ENCODE measurements at places on chromosomes 1 and 21. TPM values are rescaled to one million over a fixed set of nuclear protein-coding genes. Genes with fewer than 3 reads are reported as not detected.

DNA sequence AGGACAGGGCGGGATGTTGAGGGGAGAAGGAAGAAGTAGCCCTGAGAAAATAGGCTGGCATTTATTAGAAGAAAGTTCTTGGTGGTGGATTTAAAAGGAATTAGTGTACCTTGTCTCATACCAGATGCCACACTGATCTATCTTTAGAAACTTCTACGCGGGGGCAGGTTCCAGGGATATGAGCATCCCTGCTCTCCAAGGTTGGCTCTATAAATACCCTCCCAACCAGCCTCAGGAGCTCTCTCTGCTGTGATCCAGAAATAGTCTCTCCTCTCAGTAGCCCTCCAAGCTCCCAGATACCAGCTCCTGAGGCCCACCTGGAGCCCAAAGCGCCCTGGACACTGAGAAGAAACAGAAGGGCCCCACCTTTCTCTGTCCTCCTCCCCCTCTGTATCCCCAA, 128.3 kb upstream of the TNR start:
- H3K27ac ChIP-seq: no peak overlapping the region
- DNase-seq: no peak
- no peaks in the 10 kb centered on the region for H3K36me3 ChIP-seq
- no peaks in the 10 kb centered on the region for H3K27me3 ChIP-seq
- no peaks in the 10 kb centered on the region for H3K4me1 ChIP-seq

- H3K4me1 ChIP-seq: no peaks in the 10 kb centered on the region
- no peak for DNase-seq
- H3K36me3 ChIP-seq: no peaks in the 10 kb centered on the region
- peak within 1 kb of the TSS; percentile 44 for H3K27ac ChIP-seq
These were observed at the start of gene MAB21L3 for GRCh38 chr1:116110567-116111523. TSS of gene MAB21L3 (plus strand) at chr1:116111399. CDS start at chr1:116112616, 1,217 bp downstream.

GRCh38 chr1:238248356-238248755, 357.6 kb upstream of the ZP4 start:
- no peak overlapping the region for H3K4me3 ChIP-seq
- no peak for DNase-seq
- no peak overlapping the region for H3K27ac ChIP-seq
- H3K4me1 ChIP-seq: no peaks in the 10 kb centered on the region

GRCh38 chr1:157132616-157133167, 5.5 kb downstream of the ETV3 start:
- H3K36me3 ChIP-seq: peaks cover 26% of the 10 kb centered on the region
- H3K27me3 ChIP-seq: no peaks in the 10 kb centered on the region
- no peak for DNase-seq
- H3K27ac ChIP-seq: no peak overlapping the region
- no peak overlapping the region for H3K4me3 ChIP-seq

DNA sequence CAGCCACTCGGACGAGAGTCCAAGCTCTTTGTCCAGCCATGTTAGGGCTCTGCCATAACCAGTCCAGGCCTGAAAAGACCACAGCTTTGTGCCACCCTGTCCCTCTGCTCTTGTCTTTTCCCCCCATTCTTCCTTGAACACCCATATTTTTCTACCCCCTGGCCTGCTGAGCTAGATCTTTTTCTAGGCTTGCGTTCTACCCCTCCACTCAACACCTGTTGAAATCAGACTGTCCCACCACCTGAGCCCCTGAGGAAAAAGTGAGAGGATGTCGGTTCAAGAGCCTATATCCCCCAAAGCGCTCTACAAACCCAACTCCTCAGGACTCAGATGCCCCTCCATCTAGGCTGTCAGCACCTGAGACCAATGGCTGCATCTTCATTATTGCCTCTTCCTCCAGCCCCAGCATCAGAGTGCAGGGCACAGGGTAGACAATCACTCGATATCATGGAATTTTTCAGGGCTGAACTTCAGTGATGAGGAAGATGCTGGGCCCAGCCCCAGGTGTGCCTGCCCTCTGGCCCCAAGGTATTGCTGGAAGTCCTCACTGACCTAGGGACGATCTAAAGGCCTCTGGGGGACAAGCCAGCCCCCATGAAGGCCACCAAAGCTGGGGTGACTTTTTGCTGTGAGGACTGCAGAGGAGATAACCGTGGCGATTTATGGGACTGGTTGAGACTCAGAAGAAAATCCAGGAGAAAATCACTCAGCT, 75.3 kb downstream of the CD247 start:
- H3K4me1 ChIP-seq: peaks cover 9% of the 10 kb centered on the region
- no peak for DNase-seq
- no peak overlapping the region for H3K27ac ChIP-seq
- H3K36me3 ChIP-seq: no peaks in the 10 kb centered on the region
- H3K4me3 ChIP-seq: no peak overlapping the region

- H3K4me1 ChIP-seq: peaks cover 41% of the 10 kb centered on the region
- H3K4me3 ChIP-seq: no peak overlapping the region
- H3K36me3 ChIP-seq: no peaks in the 10 kb centered on the region
- H3K27me3 ChIP-seq: no peaks in the 10 kb centered on the region
- H3K27ac ChIP-seq: no peak overlapping the region
These were observed 35.1 kb downstream of the MPZL1 start for GRCh38 chr1:167756730-167757405.

DNA sequence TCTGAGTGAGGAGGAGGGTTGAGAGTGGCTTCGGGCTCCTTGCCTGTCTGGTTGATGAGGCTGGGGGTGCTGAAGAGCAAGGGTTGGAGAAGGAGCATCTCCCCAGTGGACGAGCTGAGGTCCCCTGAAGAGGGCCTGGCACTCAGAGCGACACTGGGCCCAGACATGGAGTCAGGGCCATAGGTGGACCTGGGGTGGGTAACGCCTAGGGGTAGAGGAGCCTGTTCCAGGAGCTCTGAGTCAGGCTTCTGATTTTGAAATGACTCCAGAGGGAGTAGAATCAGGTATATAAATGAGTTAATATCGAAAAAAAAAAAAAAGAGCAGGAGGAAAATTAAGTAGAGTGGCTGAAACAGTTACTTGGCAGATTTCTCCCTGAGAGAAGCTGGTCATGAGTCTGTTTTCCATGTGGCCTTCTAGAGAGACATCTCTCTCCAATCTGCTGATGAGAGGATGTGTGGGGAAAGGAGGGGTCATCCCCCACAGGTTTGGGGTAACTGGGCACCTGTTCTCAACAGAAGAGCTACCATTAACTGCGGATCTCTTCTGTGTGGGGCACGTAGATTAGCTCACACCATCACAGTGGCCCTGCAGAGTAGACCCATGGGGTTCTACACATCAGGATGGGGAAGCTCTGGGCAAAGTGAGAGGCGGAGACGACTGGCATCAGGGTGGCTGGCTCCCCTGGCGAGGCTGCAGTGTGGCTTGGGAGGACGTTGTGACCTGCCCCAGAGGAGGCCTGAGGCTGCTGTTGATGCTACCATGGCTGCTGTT, 115.5 kb downstream of the DHRS3 start:
- DNase-seq: no peak
- H3K36me3 ChIP-seq: no peaks in the 10 kb centered on the region
- no peaks in the 10 kb centered on the region for H3K27me3 ChIP-seq
- no peak overlapping the region for H3K27ac ChIP-seq
- H3K4me1 ChIP-seq: peaks cover 2% of the 10 kb centered on the region
- H3K4me3 ChIP-seq: no peak overlapping the region

DNA sequence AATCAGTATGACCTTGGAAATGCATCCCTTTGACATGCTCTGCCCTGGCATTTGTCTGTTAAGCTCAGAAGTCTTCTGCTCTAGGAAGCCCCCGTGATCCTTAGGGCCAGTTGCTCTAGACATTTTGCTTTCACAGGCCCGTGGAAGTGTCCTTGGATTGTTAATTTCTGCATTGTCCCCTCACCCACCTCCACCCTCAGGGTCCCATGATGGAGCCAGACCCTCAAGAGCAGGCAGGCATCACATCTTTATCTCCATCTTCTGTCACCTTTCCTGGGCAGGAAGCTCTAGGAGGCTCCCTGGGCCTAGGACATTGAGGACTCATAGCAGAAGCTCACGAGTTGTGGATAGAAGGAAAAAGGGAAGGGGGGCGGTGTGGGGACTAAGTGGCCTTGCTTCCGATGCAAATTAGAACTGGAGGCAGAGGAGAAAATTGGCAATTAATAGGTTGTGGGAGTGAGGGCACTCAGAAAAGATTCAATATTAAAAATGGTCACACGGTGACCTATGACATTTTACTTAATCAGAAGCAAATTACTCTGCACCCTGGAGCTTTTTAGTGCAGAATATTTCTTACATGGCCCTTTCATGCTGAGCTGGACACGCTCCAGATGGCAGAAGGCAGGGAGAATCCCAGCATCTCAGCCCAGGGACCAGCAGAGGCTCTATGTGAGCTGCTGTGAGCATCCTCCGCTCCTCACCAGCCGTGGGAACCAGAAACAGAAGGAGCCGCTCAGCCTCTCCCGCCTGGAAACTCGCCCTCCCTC, 185.0 kb downstream of the MATN1 start:
- no peak overlapping the region for H3K4me3 ChIP-seq
- DNase-seq: no peak
- H3K27ac ChIP-seq: no peak overlapping the region
- no peaks in the 10 kb centered on the region for H3K36me3 ChIP-seq
- no peaks in the 10 kb centered on the region for H3K27me3 ChIP-seq
- H3K4me1 ChIP-seq: no peaks in the 10 kb centered on the region

DNA sequence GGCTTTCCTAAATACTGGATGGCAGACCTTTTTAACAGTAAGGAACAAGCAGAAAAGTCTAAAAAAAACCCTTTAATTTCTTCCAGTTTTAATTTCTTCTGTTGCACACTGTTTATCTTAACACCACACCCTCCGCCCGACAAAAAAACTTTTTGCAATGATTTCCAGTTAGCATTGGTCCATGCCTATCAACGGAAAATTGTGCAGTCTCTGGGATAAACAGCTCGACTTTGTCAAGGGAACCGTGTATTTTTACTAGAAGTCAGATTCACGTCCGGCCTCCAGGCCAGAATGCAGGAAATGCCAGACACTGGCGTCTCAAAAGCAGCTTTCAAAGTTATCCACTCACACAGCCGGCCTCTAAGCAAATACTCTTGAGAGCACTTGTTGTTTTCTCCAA, 378 bp upstream of the NUP210L start:
- H3K36me3 ChIP-seq: no peaks in the 10 kb centered on the region
- no peak overlapping the region for H3K4me3 ChIP-seq
- no peaks in the 10 kb centered on the region for H3K27me3 ChIP-seq

- no peak overlapping the region for H3K4me3 ChIP-seq
- no peak overlapping the region for H3K27ac ChIP-seq
- no peaks in the 10 kb centered on the region for H3K4me1 ChIP-seq
- no peak for DNase-seq
- no peaks in the 10 kb centered on the region for H3K36me3 ChIP-seq
These were observed 102.4 kb upstream of the ZNF281 start for GRCh38 chr1:200512191-200512590.

DNA sequence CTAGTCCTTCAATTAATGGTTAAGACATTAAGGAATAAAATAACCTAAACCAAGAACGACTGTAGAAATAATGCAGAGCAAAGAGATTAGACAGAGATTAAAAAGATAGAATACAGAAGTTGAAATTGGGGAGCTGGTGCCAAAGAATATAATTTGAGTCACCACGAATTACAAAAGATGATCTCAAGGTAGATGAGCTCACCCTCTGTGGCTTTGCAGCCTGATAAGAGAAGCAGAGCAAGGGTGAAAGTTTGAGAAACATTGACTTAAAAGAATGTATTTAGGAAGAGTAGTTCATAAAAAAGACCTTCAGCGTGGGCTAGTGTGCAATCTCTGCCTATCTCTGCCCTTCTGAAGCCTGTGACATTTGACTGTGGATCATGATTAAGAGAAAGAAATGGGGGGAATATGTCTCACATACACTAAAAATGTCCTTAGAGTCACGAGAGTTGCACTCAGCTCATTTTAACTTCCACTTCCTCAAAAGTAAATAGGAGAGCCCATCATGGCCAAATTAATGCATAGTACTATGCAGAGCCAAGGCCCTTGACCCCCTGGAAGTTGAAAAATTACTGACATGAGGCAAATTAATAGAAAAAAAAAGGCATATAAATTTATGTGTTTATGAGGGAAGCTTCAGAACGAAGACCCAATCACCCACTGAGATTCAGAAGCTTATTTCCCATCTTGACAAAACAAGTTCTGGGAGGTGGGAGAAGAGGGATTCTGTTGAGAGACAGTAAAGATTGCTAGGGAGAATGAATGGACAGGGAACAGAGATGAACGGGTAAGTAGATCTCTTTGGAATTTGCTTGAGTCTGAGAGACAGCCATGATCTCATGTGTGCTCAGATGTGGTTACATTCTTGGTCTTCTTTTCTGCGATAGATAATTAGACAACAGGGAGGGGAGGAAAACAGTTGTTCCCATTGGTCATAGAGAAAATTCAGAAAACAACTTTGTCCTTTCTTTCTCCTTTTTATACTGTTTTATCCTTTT, 395.4 kb upstream of the LRRC7 start:
- H3K27ac ChIP-seq: no peak overlapping the region
- H3K4me1 ChIP-seq: no peaks in the 10 kb centered on the region
- no peaks in the 10 kb centered on the region for H3K36me3 ChIP-seq
- no peak overlapping the region for H3K4me3 ChIP-seq

- no peaks in the 10 kb centered on the region for H3K27me3 ChIP-seq
- DNase-seq: no peak
- no peaks in the 10 kb centered on the region for H3K36me3 ChIP-seq
- peaks cover 5% of the 10 kb centered on the region for H3K4me1 ChIP-seq
- H3K27ac ChIP-seq: no peak overlapping the region
These were observed 19.4 kb downstream of the CXADR start for GRCh38 chr21:17532292-17532691.

- no peak overlapping the region for H3K4me3 ChIP-seq
- no peaks in the 10 kb centered on the region for H3K4me1 ChIP-seq
- no peaks in the 10 kb centered on the region for H3K27me3 ChIP-seq
- H3K36me3 ChIP-seq: no peaks in the 10 kb centered on the region
- H3K27ac ChIP-seq: no peak overlapping the region
These were observed 1604.7 kb downstream of the PLA2G4A start for GRCh38 chr1:188433425-188433824.

PDXK gene
- 33.7 TPM for total RNA-seq

SH2D2A gene
- total RNA-seq: 0.99 TPM

SLC5A9 gene
- 5.2 TPM for total RNA-seq

KRTAP19-3 gene
- not detected for total RNA-seq

OLFM3 gene
- not detected for total RNA-seq

IL10 gene
- total RNA-seq: not detected

KLHDC9 gene
- total RNA-seq: 13.5 TPM

Data from body of pancreas (tissue), 4 donors.